ENCODE measurements at places on chromosomes 16 and 17.

DNA sequence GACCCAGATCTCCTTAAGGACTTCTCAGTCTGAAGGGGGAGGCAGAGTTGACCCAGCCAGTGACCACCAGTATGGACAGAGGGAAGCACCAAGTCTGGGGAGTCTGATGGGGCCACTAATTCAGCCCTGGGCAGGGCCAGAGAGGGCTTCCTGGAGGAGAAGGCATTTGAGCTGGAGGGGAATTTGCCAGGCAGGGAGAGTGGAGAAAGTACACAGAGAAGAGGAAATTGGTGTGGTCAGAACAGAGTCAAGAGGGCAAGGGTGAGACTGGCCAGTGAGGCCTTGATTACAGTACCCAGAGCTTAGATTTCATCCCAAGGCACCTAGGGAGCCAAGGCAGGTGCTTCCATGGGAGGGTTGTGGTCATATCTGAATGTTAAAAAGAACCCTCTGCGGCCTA is 36.3 kb downstream of the MYO15A start:
- H3K4me1 ChIP-seq = peaks cover 5% of the 10 kb centered on the region
- no peaks in the 10 kb centered on the region for H3K36me3 ChIP-seq
- no peak for DNase-seq
- H3K27ac ChIP-seq = no peak overlapping the region

DNA sequence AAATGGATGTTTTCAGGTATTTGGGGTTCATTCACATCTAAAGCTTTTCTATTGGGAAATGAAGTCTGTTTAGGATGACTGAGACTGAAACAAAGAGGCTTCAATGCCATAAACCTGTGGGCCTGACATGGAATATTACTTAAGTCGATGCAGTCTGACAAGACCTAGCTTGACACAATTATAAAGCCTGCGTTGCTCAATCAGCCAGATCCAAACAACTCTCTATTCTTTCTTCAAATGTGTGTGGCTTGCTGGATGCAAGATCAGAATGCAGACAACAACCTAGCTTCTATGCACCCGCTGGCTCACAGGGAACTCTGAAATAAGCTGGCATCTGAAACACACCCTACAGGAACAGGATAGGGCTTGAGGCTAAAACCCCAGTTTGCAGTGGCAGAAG is 40.0 kb downstream of the RFFL start:
- no peak overlapping the region for H3K27ac ChIP-seq
- H3K36me3 ChIP-seq = no peaks in the 10 kb centered on the region
- no peak overlapping the region for H3K4me3 ChIP-seq
- H3K4me1 ChIP-seq = peaks cover 2% of the 10 kb centered on the region

DNA sequence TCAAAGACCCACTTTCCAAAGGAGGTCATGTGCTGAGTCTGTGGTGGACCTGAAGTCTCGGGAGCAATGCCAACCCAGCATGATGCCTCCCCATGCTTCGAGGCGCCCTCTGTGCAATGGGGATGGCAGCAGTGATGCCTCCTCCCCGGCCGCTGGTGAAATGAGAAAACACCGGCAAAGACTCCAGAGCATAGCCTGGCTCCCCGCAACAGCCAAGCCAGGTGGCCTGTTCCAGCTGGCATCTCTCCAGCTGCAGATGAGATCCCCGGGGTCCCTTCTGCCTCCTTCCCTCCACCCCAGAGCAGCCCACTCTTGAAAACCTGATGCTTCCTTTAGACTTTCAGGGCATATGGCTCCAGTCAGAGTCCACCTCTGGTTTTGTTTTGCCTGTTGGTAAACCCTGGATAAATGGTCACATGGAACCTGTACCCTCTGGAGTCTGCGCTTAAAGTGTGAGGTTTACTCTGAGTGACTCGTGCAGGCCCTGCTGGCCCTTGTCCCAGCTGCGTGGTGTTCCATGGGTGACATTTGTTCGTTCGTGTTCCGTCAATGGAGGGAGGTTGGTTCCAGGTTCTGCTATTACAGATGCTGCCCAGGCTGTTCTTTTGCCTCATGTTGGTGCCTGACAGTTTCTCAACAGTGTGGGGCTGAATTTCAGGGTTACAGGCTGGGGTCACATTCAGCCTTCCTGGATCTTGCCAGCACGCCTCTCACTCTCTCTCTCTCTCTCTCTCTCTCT is 181.8 kb upstream of the CIBAR2 start:
- no peaks in the 10 kb centered on the region for H3K27me3 ChIP-seq
- H3K36me3 ChIP-seq = no peaks in the 10 kb centered on the region
- H3K4me3 ChIP-seq = no peak overlapping the region
- no peak for DNase-seq
- peaks cover 24% of the 10 kb centered on the region for H3K4me1 ChIP-seq

GRCh38 chr17:21517538-21518293 is 141.6 kb downstream of the KCNJ12 start:
- no peak overlapping the region for H3K27ac ChIP-seq
- no peaks in the 10 kb centered on the region for H3K36me3 ChIP-seq
- H3K27me3 ChIP-seq = no peaks in the 10 kb centered on the region
- peaks cover 3% of the 10 kb centered on the region for H3K4me1 ChIP-seq
- no peak overlapping the region for H3K4me3 ChIP-seq

DNA sequence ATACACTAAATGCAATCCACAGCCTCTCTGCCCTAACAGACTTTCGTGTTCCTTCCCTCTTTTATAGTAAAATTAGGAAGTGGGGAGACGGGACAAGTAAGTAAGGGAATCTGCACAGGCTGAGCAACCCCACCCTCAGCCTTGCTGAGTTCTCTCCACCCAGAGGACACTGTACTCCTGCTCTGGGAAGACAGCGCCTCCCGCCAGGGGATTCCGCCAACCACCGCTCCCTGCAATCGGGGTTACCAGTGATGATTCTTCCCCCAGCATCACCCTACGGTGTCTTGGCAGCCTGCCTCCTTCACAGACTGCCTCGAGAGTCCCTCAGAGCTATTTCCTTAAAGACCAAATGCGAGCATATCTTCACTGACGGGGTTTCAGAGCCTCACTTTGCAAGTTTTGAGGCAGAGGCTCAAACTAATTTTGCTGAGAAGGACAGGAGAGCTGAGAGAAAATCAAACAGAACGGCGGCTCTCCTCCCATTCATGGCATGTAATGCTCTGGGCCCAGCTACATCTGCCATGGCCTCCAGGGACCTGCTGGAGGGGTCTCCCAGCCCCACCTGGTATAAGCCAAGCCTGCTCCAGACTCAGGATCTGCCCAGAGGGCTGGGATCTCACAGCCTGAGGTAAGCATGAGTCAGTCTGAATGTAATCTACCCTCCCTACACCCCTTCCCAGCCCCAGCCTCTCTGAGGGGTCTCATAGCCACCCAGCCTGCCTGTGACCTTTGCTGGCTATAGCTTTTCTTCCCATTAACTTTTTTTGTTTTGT is 22.7 kb upstream of the ASGR2 start:
- no peaks in the 10 kb centered on the region for H3K27me3 ChIP-seq
- peak; percentile 39 for DNase-seq
- H3K36me3 ChIP-seq = no peaks in the 10 kb centered on the region
- no peaks in the 10 kb centered on the region for H3K4me1 ChIP-seq

GRCh38 chr17:64004218-64004770 is 6.1 kb downstream of the PRR29 start:
- no peaks in the 10 kb centered on the region for H3K36me3 ChIP-seq
- no peak overlapping the region for H3K4me3 ChIP-seq
- DNase-seq = peak; percentile 2
- no peaks in the 10 kb centered on the region for H3K4me1 ChIP-seq
- H3K27ac ChIP-seq = no peak overlapping the region

DNA sequence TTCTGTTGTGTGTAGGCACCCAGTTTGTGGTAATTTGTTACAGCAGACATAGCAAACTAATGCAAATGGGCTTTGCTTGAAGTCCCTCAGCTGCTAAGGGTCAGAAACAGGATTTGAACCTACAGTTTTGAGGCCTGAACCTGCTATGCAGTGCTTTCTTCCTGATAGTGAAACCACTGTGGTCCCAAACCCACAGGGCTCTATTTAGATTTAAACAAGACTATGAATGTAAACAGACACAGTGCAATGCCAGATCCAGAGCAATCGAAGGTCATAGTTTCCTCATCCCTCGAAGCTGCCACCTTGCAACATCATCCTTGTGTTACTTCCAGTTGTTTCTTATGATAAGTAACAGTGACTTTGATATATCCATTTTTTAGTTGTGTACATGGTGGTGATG is 630.2 kb downstream of the WWOX start:
- no peak for DNase-seq
- no peak overlapping the region for H3K4me3 ChIP-seq
- H3K4me1 ChIP-seq = no peaks in the 10 kb centered on the region
- no peaks in the 10 kb centered on the region for H3K27me3 ChIP-seq
- H3K36me3 ChIP-seq = no peaks in the 10 kb centered on the region

DNA sequence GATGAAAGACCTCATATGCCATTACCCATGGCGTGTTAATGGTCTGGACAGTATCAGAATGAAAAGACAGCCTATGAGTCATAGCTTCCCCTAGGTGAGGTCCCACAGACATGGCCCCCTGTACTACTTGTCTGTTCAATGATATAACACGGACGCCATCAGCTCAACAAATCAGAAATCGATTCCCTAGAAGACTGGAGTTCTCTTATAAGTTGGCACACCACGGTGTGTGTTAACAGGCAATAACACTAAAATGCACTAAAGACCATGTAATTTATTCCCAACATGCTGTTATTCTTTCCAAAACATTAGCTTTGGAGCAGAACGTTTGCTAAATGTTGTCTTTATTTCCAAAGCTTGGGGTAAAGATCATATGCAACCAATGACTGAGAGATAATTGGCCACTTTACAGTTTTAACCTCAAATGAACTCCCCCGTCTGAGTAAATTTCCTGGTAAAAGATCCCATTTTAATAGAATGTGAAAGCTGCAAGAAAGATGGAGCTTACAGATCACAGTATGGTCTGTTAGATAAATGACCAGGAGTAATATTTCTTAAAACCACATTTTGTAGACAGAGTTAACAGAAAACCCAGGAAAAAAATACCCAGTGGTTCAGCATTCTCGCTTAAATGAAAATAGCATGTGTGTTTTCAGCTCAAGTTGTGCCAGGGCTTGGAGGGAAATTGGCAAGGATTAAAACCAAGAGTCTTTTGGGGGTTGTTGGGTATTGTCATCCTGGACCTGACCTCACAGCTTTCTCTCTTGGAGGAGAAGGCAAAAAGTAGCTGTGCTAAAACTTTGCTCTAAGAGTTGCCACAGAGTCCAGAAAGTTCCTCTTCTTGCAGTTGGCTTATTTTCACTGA is 65.9 kb downstream of the PCTP start:
- H3K27ac ChIP-seq = no peak overlapping the region
- DNase-seq = no peak
- H3K36me3 ChIP-seq = no peaks in the 10 kb centered on the region

DNA sequence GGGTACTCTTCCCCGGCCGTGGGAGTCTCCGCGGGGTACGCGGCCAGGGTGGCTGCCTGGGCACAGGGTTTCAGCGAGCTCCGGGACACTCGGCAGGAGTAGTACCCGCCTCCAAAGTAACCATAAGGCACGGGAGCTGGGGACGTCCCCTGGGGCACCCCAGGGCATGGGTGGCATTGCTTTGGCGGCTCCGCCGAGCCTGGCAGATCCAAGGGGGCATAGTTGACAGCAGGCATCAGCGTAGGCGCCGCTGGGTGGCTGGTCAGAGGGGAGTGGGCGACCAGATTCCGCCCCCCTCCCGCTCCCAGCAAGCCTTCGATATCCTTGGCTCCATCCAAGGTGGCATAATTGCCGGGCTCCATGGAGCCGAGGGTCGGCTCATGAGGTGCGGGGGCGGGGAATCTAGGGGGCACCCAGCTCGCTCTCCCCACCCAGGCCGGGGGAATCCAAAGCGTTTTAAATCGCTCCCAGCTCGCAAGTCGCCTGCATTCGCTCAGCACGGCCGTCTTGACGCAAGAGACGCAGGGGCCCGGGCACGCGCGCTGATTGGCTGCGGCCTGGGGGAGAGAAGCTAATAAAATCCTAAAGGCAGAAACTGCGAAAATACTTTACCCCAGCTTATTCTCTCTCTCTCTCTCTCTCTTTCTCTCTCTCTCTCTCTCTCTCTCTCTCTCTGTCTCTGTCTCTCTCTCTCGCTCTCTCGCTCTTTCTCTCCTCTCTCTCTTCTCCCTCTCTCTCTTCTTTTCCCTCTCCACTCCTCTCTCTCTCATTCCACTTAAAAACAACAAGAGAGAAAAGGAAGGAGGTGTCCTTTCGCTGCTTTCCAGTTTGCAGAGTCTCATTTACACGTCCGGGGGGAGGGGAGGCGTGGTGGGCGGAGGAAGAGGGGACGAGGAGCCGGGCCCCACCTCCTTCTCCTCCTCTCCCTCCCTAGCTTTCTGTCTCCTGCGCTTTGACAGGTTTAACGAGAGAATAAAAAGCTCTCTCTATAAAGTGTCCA is at the start of gene HOXB13:
HOXB13 (minus strand) TSS at position 519 of the 1,000 bp plus-strand sequence; CDS start at position 362, 157 bp downstream.
- H3K27ac ChIP-seq = no peak within 1 kb of the TSS
- H3K36me3 ChIP-seq = no peaks in the 10 kb centered on the region
- DNase-seq = peak; percentile 43

DNA sequence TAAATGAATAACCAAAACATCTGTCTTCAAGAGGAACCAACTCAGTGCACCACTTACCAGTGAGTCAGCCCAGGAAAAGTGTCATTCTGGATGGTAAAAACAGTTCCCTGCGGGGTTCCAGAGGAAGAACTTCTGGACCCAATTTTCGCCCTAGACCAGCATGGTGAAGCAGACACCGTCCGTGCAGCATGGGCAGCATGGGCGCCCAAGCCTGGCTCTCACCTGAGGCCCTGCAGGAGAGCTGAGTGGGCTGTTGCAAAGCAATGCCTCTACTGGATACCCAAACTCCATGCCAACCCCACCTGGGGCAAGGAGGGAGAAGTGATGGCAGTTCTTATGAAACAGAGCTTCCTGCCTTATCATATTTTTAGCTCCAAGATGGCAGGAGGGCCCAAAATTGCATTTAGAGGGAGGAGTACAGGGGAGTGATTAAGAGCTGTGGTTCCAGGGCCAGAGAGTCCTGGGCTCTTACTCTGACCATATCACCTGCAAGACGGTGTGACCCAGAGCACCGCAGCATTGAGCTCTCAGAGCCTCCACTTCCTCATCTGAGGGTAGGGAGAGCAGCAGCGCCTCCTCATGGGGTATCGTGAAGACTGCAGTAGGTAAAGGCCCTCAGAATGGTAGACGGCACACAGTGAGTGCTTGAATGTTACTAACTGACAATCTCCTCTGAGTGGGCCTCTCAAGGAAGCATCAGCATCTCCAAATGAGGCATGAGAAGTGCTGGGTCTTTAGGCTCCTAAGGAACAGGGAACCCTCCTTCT is 16.6 kb upstream of the INPP5K start:
- no peaks in the 10 kb centered on the region for H3K36me3 ChIP-seq
- DNase-seq = peak; percentile 32
- no peak overlapping the region for H3K27ac ChIP-seq
- no peaks in the 10 kb centered on the region for H3K27me3 ChIP-seq

DNA sequence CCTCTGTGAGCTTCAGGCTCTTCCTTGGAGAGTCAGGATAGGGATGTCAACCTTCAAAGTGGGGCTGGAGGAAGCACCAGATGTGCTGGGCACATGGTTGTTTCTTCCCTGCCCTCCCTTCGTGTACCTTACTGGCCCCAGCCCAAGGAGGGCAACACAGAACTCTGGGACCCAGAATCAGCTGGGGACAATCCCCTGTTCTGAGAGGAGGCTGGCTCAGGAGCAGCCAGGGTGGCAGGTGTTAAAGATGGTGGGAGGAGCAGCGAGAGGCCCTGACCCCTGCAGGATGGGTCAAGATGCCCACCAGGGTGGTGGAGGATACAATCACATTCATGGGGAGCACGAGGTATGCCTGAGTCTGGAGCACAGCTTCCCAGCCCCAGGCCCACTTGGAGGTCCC is 300.4 kb downstream of the ABCC12 start:
- no peak overlapping the region for H3K4me3 ChIP-seq
- H3K4me1 ChIP-seq = no peaks in the 10 kb centered on the region
- H3K27ac ChIP-seq = no peak overlapping the region
- no peaks in the 10 kb centered on the region for H3K36me3 ChIP-seq

All from testis (tissue), 5 donors.